ENCODE measurements at places on chromosomes 4 and X.

GRCh38 chr4:72690771-72691170, 121.8 kb upstream of the ADAMTS3 start:
- no peak for DNase-seq

GRCh38 chrX:133640161-133641015, 225.1 kb upstream of the GPC4 start:
- DNase-seq: no peak

GRCh38 chr4:138897811-138898226, 117.8 kb upstream of the NOCT start:
- no peak for DNase-seq

DNA sequence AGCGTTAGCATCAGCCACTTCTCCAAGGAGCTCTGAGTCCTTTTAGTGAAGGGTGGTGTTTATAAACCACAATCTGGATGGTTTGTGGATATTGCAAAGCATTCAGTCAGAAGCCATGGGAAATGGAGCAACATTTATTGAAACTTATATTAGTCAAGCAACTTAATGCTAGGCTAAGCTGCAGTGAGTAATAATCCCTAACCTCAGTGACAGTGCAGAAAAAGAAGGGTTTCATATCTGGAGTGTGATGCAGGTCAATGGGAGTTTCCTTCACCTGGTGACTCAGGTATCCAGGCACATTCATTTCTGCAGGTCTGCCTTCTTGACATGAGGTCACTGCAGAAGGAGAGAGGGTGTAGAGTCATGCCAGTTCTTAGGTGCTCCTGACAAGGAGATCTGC, 10.4 kb upstream of the DRD5 start:
- no peak for DNase-seq

- DNase-seq: no peak
These were observed 62.7 kb downstream of the SHROOM2 start for GRCh38 chrX:9848718-9849479.

- DNase-seq: no peak
These were observed 313.8 kb upstream of the GATB start for GRCh38 chr4:152074573-152074972.

DNA sequence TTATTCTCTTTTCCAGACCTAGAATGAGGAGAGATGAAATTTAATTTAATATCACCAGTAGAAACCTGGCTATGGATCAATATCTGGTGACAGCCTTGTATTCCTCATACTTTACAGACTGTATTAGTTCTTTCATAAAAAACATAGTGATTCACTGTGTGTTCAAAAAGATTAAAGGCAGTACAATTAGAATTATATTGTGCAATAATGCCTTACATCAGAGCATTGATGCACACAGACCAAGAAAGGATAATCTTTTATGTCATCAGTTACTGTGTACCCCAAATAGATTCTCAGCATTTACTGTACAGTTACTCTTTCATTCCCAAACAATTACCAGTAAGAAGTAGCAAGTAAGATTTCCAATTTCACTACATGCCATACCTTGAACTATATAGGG, 260.5 kb upstream of the ANXA10 start:
- DNase-seq: no peak

DNA sequence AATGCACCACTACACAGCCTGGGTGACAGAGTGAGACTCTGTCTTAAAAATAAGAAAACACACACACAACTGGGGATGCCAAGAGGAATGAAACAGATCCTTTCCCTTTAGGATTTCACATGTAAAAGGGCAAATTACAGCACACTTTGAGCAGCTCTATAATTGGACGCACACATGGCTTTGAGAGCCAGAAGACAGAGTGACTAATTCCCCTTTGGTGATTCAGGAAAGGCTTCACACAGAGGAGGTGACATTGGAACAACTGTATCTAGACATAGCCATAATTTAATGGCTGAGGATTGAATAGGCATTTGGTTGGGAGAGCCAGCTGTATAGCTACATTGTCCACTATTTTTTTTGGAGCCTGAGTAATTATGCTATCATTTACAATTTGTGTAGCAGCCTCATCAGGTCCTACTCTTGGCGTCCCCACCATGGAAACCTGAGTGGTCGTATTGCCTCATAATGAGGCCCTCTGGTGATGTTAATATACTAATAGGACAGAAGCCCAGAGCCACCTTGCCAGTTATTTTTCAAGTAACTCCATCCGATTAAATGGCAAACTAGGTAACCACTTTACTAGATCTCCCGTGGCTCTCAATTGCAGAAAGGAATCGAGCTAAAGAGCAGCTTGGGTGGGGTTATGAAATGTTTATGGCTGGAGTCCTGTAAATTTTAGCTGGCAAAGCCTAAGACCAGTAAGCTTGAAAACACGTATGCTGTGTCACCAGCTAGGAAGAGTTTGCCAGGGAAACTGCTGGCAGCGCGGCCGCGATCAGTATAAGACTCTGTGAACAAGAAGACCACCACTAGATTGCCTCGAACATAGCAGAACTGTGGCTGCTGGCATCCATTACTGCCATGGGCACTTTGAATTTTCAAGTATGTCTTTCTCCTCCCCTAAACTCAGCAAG, 8.5 kb upstream of the PPEF1 start:
- no peak for DNase-seq
